Stimulated activated CD4-positive, alpha-beta T cell treated with anti-CD3 and anti-CD28 coated beads, Interleukin-15, amount 100 ng/mL, for 48 hours (primary cell): ENCODE measurements at places on chromosomes 6 and 20.

DNA sequence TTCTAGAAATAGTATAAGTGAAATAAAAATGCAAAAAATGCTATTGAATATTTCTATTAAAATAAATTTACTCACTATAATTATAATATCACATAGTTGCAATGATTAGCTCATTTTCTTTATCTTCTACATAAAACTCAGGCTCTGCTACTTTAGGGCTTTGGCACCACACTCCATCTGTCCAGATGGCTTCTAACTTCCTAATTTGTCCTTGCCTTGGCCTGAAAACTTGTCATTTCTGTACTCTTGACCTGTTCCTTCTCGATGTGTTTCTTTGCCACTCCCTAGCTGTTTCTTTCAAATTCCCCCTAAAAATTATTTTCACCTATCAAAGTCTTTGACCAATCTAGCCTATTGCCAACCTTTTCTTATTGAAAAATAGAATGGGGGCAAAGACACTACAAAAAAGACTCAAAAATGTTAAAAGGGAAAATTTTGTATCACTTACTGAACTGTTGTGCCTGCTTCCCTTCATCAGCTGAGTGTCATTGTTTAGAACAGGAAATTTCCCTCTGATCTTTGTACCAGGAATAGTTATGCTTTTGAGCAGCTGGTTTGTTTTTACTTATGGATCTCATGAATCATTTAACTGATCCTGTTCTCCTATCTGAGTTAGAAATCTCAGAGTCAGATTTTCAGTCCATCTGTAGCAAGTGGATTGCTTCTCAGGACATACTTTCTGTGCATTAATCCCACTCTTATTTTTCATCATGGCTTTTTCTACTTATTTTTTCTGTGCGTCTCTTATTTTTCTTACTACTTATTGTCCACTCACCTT, 279.2 kb upstream of the CNR1 start:
- no peak for DNase-seq

GRCh38 chr20:50450881-50451752, 59.1 kb upstream of the PTPN1 start:
- no peak for DNase-seq

DNA sequence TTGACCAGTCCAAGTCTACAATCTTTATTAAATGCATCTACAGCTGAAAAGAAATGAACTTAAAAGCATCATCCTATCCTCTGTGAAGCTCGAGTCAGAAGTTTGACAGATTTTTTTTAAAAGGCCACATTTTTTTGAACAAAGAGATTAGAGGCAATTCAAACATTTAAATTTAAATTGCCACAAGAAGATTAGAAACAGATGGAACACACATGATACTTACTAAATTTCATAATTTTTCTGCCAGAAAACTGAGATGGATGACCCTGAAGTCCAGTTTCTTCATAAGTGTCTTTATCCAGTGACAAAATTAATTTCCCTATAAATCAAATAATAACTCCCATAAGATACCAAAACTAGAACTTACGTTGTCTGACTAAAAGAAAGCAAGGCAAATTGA, 4.3 kb downstream of the RPP40 start:
- no peak for DNase-seq

GRCh38 chr20:6944292-6944691, 176.8 kb downstream of the BMP2 start:
- no peak for DNase-seq

- DNase-seq = no peak
Observed at GRCh38 chr6:130730600-130730999, 96.6 kb upstream of the SMLR1 start.

DNA sequence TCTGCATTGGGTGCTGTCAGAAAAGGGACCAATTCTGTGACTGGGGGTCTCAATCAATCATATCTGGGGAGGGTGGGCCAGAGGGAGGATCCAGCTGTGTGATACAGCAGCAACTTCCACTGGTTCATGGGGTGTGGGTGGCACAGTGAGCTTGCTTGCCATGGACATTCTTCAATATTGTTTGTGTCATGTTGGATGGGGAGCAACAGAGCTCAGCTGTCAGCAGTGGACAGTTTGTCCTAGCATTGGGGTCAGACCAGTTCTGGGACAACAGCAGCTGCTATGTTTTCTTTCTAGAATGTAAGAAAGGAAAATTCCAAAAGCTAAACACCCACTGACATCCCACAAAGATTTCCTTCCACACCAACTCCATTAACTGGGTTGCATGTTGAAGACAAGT, 221.9 kb upstream of the CDH4 start:
- DNase-seq = no peak

DNA sequence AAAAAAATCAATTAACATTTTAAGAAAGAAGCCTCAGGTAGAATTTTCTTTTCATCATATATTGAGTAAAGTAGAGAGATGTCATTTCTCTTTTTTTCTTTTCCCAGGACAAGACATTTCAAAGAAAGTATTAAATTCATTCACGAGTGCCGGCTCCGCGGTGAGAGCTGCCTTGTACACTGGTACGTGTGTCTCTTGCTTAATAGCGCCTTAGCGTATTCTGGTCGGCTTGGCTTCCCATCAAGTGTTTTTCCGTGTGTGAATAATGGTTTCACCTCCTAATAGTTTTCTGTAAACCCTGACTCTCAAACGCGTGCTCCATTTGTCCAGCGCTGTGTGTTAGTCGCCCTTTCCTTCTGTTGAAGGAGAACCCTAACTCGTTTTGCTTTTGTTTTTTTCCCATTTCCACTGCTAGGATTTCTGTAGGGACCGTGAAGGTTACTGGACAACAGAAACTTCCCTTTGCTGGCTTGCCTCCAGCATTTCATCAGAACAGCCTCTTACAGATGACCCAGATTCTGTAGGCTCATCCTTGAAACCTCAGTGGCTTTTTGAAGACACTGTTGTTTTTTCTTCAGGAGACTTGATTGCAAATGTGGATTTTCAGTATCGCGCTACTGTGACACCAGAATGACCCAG, 45.7 kb upstream of the IRF4 start:
- no peak for DNase-seq

- no peak for DNase-seq
Observed at GRCh38 chr6:68468244-68468884, 166.7 kb upstream of the ADGRB3 start.

DNA sequence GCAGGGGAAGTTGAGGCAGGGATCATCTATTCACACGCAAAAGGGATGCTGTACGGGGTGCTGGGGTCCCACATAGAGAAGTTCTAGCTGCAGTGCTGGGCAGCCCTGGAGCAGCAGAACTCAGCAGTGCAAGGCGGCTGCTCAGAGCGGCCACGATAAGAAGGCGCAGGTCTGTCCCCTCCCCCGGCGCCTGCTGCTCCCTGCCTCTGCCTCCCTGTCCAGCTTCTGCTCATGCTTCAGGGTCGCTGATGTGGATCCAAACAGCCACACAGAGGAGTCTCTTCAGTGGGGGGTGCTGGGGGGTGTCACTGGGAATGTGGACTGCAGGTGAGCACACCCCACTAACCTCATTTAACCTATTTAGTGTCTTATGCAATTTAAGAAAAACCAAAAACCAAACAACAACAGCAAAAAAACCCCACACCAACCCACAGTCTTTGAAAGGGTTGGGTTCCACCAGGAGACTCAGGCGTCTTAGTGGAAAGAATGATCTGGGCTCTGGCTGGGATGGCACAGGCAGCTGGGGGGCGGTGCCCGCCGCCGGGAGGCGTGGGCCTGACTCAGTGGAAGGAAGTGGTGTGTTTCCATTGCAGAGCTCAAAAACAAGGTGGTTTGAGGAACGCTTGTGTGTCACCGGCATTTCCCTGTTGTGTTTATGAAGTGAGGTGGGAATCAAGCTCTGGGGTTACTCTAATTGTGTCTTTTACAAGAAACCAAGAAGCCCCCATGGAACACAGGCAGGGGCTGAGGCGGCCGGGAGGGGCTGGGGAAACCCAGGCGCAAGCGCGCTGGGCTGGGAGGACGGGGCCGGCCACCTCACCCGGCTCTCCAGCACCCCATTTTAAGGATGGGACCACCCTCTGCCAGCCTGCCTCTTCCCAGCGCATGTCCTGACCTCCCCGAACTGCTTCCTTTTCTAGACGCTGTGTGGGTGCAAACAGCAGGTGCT, 55.1 kb downstream of the IRF4 start:
- DNase-seq = peak; percentile 89

GRCh38 chr6:82176616-82177015, 70.9 kb downstream of the IBTK start:
- no peak for DNase-seq
